Cardiac fibroblast (primary cell): ENCODE measurements at places on chromosomes 7 and 10.

DNA sequence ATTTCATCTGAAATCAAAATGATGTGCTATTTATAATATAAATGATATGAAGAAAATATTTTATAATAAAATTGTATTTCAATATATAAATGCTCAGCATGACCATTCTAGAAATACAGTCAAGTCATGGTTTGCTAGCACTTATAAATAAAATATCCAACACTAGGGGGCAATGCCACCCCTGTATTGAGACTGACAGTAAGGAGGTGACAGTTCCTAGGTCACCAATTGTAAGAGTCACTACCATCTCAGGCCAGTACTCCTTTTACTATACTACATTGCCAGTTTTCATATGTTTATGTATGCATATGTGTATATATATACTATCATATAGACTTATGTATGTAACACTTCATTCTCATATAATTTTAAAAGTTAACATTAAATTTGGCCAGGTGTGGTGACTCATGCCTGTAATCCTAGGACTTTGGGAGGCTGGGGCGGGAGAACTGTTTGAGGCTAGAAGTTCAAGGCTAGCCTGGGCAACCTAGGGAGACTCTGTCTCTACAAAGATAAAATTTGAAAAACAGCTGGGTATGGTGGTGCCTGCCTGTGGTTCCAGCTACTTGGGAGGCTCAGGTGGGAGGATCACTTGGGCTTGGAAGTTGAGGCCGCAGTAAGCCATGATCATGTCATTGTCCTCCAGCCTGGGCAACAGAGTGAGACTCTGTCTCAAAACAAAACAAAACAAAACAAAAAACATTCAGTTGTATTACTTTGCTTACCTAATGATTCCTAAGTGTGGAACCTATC lies 2.4 kb upstream of the CNOT4 start:
- peak; percentile 78 for DNase-seq

GRCh38 chr10:129547608-129548007 lies 80.6 kb downstream of the MGMT start:
- DNase-seq: no peak

DNA sequence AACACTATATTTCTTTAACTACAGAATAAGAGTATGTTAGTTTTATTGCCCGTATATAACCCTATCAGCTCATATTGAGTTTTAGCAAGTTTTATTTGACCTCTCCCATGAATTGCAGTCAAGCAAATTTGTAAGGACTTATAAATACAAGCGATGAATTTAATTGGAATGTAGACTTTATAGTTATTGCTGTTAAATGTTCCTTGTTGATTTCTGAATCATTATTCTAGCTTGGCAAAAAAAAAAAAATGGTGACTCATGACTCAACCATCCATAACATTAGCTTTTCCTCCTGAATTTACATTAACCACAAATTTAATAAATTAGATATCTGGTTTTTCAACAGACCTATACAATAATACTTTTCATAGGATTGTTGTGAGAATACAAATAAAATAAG lies 334.0 kb upstream of the LRRTM3 start:
- no peak for DNase-seq

GRCh38 chr7:118352867-118353453 lies 128.5 kb downstream of the ANKRD7 start:
- peak; percentile 1 for DNase-seq

DNA sequence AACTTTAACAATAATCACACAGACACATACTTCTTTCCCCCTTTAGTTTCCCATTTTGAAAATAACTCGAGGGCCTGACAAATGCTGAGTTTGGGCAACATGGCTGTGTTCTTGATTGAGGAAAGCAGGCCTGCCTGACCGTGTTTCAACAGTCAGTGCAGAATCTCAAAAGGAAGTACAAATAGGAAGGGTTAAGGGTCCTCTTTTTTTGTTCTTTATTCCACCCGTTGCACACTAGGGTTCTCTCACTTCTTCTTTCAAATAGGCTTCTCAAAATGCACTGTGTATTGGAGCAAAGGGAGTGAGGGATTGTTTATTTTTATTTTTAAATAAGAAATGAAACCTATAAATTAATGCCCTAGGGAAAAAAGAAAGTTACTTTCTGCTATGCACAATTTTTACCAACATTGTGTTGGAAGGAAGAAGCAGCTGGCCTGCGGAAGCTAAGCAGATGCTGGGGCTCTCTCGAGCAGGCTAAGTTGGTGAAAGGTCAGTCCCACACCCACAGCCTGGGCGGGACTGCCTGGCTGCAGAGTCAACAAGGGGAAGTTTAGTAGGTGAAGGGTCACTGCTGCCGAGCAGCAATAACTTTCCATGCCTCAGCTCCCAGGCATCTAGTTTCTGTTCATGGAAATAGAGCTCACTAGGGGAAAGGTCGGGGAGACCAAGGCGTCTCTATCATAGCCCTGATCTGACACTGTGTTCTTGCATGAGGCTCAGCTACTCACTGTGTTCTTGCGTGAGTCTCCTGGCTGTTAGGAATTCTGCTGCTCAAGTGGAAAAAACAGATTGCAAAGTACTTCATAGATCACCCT lies 12.2 kb upstream of the PDK4 start:
- peak; percentile 96 for DNase-seq

- no peak for DNase-seq
Observed at GRCh38 chr7:108285003-108285368, 154.8 kb upstream of the LAMB4 start.

GRCh38 chr10:119309423-119309770 lies 102.0 kb downstream of the GRK5 start:
- no peak for DNase-seq

DNA sequence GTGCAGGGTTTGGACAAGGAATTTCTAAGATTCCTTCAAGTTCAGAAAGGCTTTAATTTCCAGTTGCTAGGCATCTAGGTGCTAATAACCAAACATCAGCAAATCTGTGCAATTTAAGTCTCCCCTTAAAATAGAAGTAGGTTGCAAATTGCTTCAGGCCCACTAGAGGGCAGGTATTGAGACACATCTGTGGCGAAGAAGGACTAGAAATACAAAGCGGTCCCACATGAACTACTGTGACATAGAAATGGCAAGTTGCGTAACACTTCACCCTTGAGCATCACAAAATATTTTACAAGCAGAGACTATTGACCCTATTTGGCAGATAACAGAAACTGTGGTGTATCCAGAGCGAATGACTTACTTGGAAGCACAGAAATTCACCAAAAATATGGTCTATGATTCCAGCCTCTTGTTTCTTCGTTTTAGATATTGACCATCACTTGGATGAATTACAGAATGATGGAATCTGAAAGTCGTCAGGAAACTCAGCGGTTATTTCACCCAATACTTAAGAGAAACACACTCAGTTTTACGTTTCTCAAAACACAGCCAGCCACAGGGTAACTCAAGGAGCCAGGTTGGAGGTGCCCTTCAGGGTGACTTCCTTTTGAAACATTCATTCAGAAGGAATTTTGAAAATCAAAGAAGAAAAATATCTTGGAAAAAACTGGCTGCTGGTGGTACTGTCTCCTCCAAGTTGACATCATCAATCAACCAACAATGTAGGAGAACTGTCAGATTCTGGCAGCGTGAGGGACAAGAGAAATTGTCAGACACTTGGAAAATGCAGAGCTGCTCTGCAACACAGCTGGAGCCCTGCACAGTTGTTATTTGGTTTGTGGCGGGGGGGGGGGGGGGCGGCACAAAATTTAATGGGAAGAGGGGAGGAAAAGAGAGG lies 256.3 kb upstream of the MINDY3 start:
- peak; percentile 32 for DNase-seq

DNA sequence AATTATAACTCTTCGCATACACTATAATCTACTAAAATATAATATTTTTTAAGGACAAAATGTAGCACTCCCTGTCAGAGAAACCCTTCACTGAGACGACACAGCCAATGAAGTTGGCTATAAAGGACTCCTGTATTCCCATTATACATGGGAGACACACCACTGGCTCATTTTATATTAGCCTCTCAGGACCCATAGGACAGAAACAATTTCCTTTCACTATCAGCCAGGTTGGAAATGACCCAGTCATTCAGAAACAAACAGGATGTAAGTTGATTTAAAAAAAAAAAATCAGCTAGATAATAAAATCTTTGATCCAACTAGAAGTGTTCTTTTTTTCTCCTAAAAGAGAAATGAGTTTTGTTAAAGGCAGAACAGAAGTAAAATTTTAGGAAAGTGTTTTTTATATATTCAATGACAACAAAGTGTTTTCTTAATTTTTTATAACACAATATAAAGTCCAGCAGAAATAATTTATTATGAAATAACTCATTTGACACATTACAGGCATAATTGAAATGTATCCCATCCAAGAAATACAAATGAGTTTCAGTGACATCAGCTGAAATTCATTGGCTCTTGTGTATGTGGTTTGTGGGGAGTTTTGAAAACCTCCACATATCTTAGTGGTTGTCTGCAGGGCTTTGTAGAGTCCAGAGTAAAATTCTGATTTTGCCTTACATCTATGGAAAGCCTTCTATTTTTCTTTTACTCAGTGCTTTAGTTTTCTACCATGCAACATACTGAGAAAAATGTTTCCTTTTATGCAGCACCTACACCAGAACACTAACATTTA lies 64.1 kb downstream of the CTTNBP2 start:
- DNase-seq: peak; percentile 3

DNA sequence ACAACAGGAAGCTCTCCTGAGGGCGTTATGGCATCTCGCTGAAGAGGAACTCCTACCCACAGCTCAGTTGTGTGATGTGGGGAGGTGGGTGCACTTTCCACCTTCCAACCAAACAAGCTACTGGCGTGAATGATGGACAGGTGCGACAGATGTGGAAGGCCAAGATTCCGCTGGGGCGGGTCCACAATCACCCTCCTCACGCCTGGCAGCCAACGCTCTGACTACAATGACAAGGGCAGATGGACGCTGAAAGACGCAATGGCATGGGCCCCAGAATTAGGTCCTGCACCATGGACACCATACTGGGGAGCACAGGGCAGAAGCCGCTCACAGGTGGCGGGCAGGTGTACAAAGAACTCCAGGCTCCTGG lies 282.5 kb downstream of the PRPF18 start:
- no peak for DNase-seq

DNA sequence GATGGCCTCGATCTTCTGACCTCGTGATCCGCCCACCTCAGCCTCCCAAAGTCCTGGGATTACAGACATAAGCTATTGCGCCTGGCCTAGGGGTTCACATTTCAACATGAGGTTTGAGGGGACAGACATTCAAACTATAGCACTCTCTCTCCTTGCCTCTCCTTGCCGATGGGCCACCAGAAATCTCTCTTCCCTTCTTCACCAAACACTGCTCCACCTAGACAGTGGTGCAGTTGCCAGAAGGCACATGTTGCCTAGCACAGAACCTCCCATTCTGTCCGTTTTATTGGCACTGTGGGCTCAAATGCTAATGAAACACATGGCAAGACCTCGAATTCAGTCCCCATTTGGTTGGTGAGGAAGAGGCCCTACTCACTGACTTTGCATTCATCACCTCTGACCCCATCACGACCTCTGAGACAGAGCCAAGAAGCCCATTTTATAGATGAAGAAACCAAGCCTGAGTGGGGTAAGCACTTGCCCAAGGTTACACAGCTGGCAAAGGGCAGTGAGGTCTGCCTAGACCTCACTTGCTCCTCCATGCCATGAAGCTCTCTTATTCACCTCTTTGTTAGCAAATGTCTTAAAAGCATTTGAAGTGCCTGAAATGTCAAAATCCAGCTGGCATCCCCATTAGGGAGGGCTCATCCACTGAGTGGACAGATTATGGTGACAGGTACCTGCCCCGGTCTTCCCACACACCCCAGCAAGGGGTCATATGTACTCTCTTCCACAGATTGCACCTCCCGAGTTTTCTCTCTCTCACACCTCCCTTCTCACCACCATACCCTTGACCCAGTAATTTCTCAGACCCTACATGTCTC lies 34.0 kb downstream of the GPRIN2 start:
- no peak for DNase-seq

DNA sequence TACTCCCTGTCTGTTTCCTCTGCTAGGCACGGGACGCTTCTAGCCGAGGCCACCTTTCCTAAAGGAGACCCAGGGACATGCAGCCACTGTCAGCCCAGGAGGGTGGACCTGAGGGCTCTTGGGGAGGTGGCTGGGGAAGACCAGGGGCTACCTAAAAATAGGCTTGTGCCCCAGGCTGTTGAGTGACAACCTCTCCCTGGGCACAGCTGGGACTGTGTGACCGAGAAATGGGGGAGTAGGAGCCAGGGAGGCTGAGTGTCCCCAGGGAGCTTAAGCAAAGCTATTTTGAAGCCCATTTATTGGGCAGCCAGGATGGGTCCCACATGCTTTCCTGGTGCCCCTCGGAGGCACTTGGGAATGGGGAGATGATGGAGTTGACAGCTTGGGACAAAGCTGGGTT lies 63.8 kb downstream of the CALML3 start:
- no peak for DNase-seq

GRCh38 chr7:53485354-53485753 lies 449.9 kb downstream of the POM121L12 start:
- DNase-seq: no peak

- DNase-seq: no peak
Observed at GRCh38 chr10:30855131-30855530, 176.5 kb downstream of the ZNF438 start.

- DNase-seq: no peak
Observed at GRCh38 chr7:127812540-127812939, 160.5 kb downstream of the SND1 start.

DNA sequence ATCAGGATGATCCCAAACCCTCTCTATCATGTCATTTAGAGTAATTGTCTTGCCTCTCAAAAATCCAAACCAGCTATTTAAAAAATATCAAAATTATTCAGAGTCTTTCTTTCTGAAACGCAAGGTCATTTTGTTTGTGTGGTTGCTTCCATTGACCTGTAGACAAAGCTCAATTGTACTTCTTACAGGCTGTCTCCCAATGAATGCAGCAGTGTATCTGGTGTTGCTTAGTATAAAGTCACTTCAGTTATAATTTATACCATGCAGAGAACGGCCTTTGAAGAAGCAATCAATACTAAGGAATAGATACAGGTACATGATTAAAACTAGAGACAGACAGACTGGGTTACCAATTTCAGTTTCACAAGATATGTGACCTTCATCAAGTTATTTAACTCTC lies 80.9 kb downstream of the DOCK4 start:
- DNase-seq: no peak

DNA sequence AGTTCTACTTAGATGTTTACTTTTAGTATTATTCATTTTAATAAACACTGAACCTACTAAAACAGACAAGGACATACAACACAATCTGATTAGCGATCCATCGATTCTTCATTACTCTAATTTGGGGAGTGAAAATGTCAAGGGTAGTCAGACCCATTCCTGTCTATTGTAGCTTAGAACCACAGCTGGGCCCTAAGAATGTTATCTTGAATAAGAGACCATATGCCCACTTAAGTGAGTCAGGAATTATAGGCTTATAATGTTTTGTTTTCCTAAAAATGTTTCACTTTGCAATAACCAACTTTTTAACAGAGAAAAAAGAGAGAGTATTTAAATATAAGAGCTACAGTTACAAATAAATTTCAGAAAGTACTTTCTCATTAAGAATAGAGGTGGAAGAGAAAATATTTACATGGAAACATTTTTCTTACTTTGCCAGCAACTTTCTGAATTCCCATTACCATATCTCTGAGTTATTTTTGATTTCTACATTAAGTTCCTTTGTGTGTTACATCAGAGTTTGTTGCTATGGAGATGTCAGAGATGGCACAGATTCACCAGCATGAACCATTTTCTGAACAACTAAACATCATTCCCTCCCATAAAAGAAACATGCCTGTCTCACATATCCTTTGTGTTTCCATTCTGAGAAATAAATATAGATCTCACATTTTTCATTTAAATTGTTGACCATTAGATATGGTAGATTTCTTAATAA lies 75.4 kb upstream of the SLC13A1 start:
- DNase-seq: peak; percentile 88
